ENCODE measurements at places on chromosomes 12 and 14.

DNA sequence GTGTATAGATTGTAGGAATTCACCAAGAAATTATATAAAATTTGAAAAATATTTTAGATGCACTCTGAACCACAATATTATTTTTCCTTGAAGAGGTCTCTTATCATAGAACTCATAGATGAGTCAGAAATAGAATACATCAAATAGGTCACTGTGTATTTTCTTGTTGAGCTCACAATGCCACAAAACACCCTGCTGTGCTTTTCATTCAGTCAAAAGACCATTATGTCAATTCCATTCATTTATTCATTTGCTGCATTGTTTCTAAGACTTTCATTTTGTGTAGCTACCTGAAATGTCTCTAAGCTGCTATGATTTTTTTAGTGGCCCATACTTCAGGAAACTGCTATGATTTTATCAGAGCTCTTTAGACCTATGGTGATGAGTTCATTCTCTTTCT is 231.9 kb upstream of the AVPR1A start:
- no peak for DNase-seq

- DNase-seq: peak; percentile 60
Observed at GRCh38 chr14:61837336-61838229, 75.4 kb downstream of the SNAPC1 start.

DNA sequence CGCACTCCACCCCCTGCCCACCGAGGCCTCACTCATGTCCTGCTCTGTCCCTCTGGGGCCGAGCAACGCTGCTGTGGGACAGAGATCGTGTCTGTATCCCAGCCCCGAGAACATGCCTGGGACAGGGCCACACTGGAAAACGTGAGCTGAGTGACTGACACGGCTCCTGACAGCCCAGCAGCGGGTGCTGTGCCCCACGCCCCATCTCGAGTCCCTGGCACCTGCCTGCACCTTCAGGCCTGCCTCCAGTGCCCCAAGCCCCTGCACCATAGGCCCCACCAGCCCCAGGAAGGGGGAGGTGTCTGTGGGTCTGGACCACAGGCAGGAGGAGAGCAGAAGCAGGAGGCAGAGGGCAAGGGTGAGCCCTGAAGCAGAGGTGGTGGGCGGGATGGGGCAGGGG is 34.6 kb upstream of the UBC start:
- DNase-seq: no peak

GRCh38 chr14:51540364-51540763 is 111.3 kb upstream of the FRMD6 start:
- DNase-seq: no peak

DNA sequence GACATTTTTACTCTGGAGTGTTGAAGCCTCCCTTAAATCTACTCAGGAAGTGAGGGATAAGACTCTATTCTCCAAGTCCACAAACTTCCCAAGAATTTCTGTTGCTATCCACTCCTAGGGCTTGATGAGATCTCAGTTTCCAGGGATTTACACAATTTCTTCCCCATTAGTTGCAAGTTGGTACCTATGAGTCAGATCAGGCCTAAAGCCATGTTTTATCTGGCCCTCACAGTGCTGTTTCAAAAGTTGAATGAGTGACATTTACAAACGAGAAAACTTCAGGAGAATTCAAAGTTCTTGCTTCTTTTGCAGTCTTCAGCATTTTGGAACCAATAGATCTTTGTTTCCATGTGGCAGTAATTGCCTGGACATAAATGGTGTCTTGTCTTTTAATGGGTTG is 156.4 kb upstream of the SYT10 start:
- DNase-seq: no peak

DNA sequence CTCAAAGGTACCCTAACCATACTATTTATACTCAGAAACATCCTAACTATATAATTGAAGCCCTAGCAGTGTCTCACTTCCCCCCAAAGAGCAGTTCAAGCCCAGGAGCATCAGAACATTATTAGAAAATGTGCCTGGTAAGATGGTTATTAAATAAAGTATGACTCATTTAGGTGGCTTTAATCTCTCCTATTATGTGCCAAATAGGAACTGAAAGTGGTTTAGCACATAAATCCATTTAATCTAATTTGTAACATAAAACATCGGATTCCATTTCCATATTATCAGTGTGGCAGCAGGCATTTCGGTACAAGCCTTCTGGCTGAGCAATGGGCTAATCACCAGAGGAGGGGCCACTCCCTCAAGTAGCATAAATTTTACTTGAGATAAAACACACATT is 395.2 kb upstream of the TMTC1 start:
- DNase-seq: no peak

DNA sequence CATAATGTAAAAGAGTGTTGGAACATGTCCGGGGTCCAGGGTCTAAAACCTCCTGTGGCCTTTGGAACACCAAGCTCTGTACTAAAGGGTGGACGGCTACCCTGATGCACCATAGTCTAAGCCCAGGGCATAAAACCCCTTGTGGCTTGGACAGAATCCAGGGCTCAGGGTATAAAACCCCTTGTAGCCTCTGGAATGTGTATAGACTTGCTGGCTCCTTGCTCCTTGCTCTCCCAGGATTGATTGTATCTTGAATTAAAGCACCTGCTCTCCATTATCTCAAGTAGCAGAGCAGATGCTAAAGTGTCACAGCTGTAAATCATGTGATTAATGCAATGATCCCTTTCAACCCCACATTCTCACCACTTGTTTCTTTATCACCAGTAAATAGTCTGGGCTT is 556.5 kb downstream of the LRFN5 start:
- DNase-seq: no peak

DNA sequence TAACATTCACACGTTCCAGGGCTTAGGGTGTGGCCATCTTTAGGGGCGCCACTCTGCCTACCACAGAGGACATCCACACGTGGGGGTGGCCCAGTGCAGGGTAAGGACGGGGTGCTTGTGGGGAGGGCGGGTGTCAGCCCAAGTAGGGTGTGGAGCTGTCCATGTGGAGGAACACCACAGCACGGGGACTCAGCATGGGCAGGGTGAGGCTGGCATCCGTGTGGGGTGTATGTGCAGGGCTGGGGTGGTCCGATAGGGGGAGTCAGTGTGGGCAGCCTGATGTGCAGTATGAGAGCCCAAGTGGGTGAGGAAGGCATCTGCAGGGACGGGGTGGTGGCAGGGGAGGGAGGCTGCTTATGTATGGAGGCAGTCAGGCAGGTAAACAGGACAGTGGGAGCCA is 17.7 kb downstream of the PSMC1 start:
- DNase-seq: no peak

GRCh38 chr12:47449797-47450196 is 256.0 kb downstream of the RPAP3 start:
- DNase-seq: no peak

DNA sequence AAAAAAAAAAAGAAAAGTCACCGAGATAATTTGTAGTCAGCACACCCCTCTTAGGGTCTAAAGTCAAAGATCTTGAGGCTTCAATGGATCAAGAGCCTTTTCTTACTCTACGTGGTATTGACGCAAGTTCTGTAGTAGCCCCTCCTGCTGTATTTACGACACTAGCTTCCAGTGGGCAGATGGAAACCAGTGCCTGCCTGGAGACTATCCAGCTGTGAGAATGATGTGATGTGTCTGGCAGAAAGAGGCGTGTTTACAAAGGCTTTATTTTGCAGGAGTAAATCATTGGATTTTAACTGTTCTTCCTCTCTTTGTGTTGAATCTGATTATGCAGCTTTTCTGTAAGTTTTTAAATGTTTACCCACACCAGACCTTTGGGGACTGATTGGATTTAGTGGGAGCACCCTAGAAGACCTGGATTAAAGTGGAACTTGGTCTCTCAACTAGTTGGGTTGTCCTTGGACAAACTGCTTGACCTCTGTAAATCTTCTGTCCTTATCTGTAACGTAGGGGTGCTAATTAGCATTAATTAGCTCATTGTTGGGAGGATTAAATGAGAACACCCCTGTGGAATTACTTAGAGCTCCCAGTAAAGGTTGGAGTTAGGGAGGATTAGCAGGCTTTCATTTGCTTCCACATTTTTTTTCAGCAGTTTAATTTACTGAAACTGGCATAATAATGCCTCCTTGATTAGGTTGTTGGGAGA is 72.4 kb downstream of the RASSF3 start:
- DNase-seq: no peak

GRCh38 chr12:70853326-70853725 is 67.2 kb downstream of the PTPRR start:
- no peak for DNase-seq

DNA sequence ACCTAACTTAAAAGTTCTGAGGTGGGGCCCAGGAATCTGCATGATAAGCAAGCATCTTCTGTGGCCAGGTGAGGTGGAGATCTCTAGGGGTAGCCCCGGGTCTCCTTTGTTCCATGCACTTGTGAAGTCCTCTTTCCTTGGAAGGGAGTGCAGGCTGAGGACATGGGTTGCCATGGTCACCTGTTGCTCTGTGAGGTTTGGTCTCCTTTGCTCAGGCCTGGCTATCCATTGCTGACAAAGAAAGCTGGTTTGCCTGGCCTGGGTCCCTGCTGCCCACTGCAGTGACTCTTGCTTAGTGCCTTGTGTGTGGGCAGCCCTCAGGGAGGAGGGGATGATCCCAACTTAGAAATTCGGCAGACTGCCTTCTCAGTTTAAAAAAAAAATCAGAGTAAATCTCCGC is 11.1 kb downstream of the NRXN3 start:
- DNase-seq: no peak

GRCh38 chr12:75760573-75761294 is 249.3 kb upstream of the KRR1 start:
- no peak for DNase-seq

DNA sequence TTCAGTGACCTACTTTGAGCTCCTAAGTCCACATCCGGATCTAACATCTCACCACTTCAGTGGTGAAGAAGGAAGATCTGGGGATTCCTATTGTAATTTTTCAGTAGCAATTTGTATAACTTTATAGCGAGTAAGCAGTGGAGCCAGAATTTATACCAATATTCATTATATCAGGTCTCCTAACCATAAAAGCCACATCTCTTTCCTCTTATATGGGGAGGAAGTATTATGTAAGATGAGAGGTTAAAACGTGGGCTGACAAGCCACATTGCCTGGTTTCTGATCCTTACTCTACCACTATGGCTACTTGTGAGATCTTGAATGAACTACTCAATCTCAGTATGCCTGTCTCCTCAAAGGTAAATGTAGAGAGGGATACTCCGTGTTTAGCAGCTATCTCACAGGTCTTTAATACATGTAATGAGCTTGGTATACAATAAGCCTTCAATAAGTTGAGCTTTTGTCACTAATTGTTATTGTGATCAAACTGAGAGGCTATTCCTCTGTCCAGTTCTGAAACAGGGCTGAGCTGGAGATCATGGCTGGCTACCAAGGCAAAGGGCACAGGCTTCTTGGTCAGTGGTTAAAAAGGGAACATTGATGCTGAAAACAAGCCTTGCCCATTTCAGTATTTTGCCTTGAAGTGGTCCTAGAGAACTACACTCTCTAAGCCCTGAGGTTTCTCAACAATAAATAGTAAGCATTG is 3.3 kb upstream of the TMEM117 start:
- DNase-seq: no peak

- DNase-seq: peak; percentile 52
Observed at GRCh38 chr14:69484444-69485314, at the start of gene PLEKHD1. Gene PLEKHD1, plus strand, starts transcription at chr14:69484728. Its CDS starts 238 bp downstream, at chr14:69484966.
